ENCODE measurements at places on chromosomes 6 and 20.

GRCh38 chr6:156029286-156029985 is 573.8 kb upstream of the NOX3 start:
- DNase-seq = no peak

- DNase-seq = no peak
Observed at GRCh38 chr6:33759887-33760629, 13.4 kb upstream of the IP6K3 start.

- no peak for DNase-seq
Observed at GRCh38 chr20:20289331-20289730, 78.6 kb upstream of the INSM1 start.

- no peak for DNase-seq
Observed at GRCh38 chr6:130129762-130130246, 92.9 kb downstream of the SAMD3 start.

- DNase-seq = peak; percentile 56
Observed at GRCh38 chr20:62219992-62220665, at the start of gene HRH3. TSS of gene HRH3 (minus strand) at chr20:62220278. CDS start at chr20:62219970, 308 bp downstream.

GRCh38 chr6:157193443-157193996 is 129.8 kb downstream of the TMEM242 start:
- DNase-seq = no peak

DNA sequence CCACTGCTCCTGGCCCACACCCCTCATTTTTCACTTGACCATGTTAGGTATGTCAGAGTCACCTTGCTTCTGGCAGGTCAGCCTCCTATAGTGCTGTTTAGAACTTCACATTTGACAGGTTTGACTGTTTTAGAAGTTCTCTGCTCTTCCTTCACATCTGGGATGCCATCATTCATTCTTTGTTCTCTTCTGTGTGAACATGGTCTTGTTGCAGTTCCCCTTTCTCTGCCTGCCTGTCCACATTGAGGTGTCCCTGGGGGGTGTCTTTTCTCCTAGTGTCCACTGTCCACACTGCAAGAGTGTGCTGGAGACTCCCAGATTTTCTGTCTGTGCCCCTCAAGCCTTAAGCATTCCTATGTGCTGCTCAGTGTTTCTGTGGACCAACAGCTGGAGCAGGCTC is 89.5 kb downstream of the JARID2 start:
- no peak for DNase-seq

Data from right kidney (tissue), 9 donors.